ENCODE measurements at places on chromosomes 2 and 18. TPM values are rescaled to one million over a fixed set of nuclear protein-coding genes. Genes with fewer than 3 reads are reported as not detected.

The SERPINB3 gene
- 0.74 TPM for total RNA-seq

The CD8B2 gene
- 0.25 TPM for total RNA-seq

The RNF125 gene
- total RNA-seq, result 1.9 TPM

The ALKAL2 gene
- total RNA-seq, result 29.6 TPM

DNA sequence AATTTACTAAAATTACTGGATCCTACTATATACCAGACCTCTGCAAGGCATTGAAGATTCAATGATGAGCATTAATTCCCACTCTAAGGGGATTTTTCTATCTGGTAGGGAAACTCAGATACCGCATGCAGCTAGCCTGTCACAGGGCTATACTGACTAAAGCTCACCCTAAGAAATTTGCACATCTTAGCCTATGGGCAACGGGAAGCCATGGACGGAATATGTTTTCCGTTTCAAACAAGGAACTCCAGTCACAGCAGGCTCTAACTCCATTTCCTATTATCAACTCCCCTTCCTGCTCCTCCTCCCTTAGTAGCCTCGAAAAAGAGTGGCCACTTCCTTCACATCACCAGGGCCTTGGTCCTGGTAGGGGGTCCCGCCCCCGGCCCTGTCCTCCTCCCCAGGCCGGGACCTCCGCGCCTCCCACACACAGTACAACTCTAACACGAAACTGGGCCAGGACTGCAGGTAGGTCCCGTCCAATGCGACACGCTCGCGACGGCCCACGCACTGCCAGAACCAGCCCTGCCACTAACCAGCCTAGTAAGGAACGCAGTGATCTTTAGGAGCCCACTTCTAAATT lies 659 bp upstream of the COX5B start:
- DNase-seq, result no peak

DNA sequence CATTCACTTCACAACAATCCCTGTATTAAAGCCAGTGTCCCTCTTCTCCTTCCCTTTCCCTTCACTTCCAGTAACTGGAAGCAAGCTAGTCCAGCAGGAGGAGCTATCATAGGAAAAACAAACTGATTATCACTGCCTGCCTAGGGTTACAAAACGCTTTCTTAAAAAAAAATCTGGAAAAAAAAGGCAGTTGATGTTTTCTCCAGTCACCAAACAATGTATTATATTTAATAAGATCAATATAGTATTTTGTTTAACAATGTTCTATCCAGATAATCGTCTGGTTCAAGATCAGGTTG lies 78.8 kb upstream of the ITGB6 start:
- DNase-seq, result no peak

DNA sequence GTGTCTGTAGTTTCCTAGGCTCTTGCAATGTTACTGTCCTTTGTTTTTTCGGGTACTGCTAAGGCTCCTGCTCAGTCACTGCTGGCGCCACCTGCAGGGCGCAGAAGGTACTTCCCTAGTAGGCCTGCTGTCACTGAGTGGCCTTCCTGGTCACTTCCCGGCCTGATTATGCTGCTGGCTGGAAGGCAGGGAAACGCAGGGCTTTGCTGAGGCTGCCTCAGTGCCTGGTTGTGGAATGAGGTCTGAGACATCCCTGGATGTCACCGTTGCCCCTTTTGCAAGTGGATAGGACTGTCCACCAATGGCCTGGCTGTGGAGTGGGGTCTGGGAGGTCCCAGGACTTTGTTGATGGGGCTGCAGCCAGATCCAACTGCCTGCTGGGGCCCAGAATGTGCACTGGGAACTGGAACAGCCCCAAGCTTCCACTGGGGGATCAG lies 13.1 kb downstream of the DAW1 start:
- peak; percentile 87 for DNase-seq

GRCh38 chr18:48165111-48165866 lies 234.8 kb upstream of the SMAD2 start:
- peak; percentile 57 for DNase-seq

- no peak for DNase-seq
Measured at GRCh38 chr2:112293636-112294401, 18.4 kb downstream of the ZC3H6 start.

- DNase-seq, result peak; percentile 54
Measured at GRCh38 chr2:219537657-219538488, 5.7 kb downstream of the CHPF start.

DNA sequence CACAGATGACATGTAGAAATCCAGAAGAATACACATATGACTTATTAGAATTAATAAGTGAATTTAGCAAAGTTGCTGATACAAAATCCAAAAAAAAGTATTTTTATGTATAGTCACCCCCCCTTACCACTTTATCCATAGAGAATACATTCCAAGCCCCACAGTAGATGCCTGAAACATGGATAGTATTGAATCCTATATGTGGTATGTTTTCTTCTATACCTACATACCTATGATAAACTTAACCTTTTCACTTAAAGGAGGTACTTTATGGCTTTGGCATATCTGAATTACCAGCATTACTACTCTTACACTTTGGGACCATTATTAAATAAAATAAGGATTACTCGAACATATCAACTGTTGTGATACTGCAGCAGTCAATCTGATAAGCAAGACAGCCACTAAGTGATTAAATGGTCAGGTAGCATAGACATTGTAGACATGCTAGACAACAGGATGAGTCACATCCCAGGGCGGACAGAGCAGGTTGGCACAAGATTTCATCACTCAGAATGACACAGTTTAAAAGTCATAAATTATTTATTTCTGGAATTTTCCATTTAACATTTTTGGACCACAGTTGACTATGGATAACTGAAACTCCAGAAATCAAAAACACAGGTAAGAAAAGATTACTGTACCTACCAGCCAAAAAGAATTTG lies 208.2 kb upstream of the CHAC2 start:
- no peak for DNase-seq

DNA sequence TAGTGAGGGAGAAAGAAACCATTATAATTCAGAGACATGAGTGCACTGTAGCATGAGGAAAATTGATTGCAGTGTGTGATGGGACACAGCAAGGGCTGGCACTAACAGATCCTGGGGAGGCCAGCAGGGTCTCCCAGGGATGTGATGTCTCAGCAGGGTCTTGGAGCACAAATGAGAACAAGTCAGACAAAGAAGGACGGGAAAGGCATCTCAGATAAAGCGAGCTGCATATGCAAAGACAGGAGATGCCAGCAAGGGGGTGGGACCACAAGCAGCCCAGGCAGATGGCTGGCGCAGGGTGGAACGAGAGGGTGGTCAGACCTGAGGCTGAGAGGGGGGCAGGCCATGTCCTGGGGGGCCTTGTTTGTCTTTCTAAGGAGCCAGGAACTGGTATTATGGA lies 102.6 kb upstream of the DLX2 start:
- no peak for DNase-seq

DNA sequence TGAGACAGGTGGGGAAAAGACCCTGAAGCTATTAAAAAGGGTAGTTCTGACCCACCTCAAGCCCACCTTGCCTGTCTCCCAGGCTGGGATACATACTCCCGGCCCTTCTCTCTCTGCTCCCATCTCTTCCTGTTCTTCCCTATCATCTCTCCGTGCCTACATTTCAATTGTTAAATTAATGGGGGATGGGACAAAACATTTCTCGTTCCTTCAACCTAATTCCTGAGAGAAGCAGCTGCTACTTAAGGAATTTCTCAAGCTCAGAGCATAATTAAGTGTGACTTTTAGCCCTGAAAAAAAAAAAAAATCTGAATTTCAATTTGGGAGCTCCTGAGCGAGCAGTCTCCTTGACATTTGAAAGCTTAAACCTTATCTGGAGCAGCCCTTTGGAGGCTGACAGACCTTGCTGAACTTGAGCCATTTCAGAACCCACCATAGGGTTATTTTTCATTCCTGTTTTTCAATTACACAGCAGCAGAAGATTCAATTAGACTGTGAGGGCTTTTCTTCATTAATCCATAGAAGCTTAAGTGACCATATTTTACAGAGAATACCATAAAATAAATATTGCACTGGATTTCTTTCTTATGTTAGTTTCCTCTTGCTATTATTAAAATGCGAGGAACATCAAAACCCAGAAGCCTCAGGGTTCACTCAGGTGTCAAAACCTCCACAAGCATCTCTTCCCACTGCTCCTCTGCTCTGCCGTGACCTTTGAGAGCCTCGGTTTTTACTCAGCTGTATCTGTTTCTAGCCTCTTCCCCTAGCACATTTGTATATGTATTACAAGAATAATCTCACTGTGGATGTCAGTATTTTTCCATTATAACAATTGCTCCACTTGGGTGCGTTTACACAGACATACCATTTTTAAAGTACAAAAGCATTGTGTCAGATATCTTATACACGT lies 125.7 kb downstream of the B3GNT2 start:
- DNase-seq, result no peak

GRCh38 chr2:37190290-37190689 lies 1.8 kb upstream of the SULT6B1 start:
- DNase-seq, result no peak

All from testis (tissue), 5 donors.